GM23248 (cell line): ENCODE measurements at places on chromosomes 4 and X.

GRCh38 chr4:65416891-65417290 is 253.4 kb downstream of the EPHA5 start:
- DNase-seq: no peak

DNA sequence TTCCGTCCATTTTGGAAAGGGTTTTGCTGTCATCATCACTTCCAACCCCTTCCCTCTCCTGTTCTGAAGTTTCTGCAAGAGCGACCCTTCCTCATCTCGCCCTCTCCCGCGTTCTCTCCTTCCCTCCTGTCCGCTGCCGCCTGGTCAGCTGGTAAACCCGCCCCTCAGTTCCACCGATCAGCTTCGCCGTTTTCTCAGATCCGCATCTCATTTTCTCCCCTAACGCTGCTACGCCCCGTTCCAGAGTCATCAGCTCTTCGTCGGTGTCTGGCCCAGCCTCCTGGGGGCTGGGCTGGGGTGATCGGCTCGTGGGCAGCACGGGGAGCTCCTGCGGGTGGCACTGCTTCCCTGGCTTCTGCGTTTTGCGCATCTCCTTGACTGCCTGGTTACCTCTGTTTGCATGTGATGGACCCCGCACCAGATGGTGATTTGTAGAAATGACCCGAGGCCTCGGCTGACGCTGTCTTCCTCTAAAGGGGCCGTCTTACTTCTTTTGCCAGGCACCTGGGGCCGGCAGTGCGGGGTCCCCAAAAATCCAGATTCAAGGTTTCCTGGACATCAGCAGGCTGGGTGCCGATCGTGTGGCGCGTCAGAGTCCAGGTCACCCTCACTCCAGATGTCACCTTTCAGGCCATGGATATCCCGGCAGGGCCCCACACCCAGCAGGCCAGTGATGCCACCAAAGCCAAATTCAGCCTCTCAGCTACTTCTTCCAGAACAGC is 13.4 kb downstream of the CTBP1 start:
- no peak for DNase-seq

GRCh38 chrX:49073601-49074575 is at the start of gene PRAF2:
Gene PRAF2 (minus strand): TSS chrX:49074002. CDS start chrX:49073987, 15 bp downstream.
- peak; percentile 94 for DNase-seq

GRCh38 chr4:184417802-184418511 is 56.4 kb downstream of the IRF2 start:
- peak; percentile 95 for DNase-seq

GRCh38 chr4:117700111-117700892 is 334.0 kb upstream of the NDST3 start:
- no peak for DNase-seq

DNA sequence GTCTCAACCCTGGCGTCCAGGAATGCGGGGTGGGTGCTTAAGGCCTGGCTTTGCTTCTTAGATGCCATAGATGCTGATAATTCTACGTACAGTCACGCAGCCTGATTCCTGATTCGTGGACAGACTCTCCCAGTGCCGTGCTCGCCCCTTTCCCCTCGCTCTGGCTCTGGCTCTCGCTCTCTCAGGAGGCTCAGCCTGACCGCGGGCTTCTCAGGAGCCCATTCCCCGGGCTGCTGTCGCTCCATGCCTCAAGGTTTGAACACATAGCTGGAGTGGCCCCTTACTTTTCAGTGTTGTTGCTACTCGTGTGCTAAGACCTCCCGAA is 59.2 kb upstream of the ZC4H2 start:
- DNase-seq: peak; percentile 74

DNA sequence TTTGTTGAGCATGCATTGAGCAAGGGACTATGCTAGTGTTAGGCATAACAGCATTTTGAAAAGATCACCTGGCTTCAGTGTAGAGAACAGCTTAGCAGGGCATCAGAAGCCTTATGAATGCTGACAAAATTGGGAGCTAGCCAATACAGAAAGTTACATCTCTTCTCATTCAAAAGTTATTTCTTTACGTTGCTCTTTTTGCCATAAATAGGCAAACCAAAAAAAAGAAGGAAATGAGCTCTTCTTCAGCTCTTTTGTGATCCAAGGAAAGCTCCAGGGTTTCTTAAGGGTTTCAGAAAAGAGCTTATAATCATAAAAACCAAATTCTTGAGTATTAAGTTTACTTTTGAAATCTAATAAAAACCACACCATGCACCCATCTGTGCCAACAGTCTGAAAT is 35.2 kb upstream of the LNX1 start:
- peak; percentile 4 for DNase-seq

DNA sequence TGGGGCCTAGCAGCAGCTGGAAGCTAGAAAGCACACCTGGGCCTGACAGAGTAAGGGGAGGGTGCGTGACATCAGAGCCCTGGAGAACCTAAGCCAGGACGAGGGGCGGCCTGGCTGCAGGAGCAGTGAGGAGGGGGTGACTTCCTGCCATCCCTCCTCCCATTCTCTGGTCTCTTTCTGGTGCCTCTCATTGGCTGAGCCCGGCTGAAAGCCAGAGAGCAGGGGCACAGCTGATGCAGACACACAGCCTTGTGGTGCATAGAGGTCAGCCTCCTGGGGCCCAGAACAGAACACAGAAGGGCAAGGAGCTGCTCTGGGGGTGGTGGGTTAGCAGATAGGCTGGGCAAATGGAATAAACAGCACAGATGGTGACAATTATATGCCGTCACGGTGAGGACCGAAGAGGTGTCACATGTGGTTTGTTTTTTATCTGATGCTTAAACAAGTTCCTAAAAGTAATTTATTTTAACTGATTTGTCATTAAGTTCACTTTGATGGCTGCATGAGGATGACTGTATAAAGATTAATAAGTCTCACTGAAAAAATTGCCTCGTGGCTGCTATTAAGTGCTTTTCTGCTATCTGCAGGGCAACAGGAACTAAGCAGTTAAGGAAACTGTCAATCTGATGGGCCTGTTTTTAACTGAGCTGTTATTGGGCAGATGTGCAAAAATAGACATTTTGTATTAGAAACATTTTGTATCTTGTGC is 102.0 kb downstream of the FNIP2 start:
- no peak for DNase-seq

- DNase-seq: no peak
These were observed 46.9 kb downstream of the KIF4A start for GRCh38 chrX:70336767-70337166.

GRCh38 chr4:3707423-3708102 is 58.6 kb upstream of the ADRA2C start:
- DNase-seq: peak; percentile 58

DNA sequence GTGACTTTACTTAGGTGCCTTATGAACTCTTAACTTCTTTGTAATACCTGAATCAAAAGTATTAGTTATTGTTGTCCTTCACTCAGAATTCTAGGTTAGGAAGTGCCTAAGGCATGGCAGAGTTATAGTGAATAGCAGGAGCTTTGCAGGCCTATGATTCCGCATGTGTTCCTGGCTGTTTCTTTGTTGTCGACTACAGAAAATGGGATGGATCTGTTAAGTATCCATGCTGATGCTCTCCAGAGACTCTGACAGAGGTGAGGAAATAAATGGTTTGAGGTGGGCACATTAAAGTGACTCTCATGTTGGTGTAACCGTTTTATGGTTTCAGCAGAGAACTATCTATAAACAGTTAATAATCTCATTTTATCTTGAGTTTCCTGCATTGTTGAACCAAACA is 1601.3 kb downstream of the PCDH7 start:
- no peak for DNase-seq

GRCh38 chr4:128249787-128250668 is 37.6 kb downstream of the PGRMC2 start:
- no peak for DNase-seq

DNA sequence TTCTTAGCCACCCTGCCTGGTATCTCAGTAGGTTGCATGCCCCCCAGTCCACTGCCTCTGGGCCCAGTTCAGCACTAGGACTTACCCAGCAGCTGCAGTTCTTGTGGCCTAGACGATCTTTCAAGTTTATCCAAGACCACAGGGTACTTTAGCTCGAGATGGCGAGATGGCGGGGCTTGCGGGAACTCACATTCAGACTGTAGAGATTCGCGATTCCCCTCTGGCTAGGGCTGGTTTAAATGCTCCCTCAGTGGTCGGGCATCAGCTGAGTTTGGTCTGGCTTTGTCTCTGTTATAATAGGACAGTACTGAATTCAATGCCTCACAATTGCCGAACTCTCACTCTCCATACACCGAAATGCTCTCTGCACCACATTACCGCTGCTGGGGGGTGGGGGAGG is 18.4 kb upstream of the RFC1 start:
- no peak for DNase-seq

GRCh38 chr4:84920617-84921016 is 45.9 kb downstream of the WDFY3 start:
- peak; percentile 86 for DNase-seq

GRCh38 chr4:102439236-102439614 is 61.9 kb upstream of the NFKB1 start:
- peak; percentile 92 for DNase-seq

DNA sequence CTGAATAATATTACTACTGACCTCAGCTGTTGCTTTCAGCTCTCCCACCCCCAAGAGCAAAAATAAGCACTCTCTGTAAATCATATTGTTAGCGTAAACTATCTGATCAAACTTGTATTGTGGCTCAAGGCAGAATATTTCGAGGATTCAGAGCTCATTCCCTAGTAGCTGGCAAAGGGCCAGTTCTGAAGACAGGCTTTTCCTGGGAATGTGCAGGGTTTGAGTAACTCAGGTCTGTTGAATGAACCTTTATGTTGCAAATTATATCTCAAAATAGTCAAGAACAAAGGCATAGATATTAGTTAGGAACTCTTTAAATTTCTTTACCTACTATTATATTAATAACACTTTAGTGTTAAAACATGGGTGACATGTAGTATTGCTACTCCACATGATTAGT is 454.9 kb downstream of the CCSER1 start:
- no peak for DNase-seq

DNA sequence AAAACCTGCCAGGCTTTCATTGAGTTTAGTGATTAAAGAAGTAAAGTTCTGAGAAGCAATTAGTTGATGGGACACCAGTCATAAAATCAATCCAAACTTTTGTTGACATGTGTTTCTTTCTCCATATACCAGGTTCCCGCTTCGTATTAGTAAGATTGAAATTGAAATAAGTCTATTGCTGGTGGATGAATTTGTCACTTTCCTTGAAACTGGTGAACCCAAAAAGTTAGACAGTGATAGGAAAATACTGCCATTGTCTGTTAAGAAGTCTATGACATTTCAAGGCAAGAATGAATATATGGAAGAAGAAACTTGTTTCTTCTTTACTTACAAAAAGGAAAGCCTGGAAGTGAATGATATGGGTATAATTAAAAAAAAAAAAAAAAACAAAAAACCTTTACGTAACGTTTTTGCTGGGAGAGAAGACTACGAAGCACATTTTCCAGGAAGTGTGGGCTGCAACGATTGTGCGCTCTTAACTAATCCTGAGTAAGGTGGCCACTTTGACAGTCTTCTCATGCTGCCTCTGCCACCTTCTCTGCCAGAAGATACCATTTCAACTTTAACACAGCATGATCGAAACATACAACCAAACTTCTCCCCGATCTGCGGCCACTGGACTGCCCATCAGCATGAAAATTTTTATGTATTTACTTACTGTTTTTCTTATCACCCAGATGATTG is at the start of gene CD40LG:
TSS of gene CD40LG (plus strand) at position 482 of the 684 bp plus-strand sequence. CDS start at position 573, 91 bp downstream.
- DNase-seq: no peak

- DNase-seq: no peak
These were observed 55.0 kb upstream of the SCML1 start for GRCh38 chrX:17682259-17682658.

GRCh38 chr4:47498899-47499298 is 13.8 kb downstream of the ATP10D start:
- no peak for DNase-seq

- DNase-seq: no peak
These were observed 65.2 kb downstream of the GLRA2 start for GRCh38 chrX:14594521-14594920.

- DNase-seq: no peak
These were observed 16.5 kb downstream of the KLHL13 start for GRCh38 chrX:118100091-118100490.

GRCh38 chr4:169209388-169209883 is 61.3 kb downstream of the SH3RF1 start:
- DNase-seq: no peak

- DNase-seq: no peak
These were observed 208.9 kb upstream of the SLIT2 start for GRCh38 chr4:20042769-20043168.

- DNase-seq: peak; percentile 75
These were observed 92.4 kb downstream of the CXCL13 start for GRCh38 chr4:77697860-77698590.

DNA sequence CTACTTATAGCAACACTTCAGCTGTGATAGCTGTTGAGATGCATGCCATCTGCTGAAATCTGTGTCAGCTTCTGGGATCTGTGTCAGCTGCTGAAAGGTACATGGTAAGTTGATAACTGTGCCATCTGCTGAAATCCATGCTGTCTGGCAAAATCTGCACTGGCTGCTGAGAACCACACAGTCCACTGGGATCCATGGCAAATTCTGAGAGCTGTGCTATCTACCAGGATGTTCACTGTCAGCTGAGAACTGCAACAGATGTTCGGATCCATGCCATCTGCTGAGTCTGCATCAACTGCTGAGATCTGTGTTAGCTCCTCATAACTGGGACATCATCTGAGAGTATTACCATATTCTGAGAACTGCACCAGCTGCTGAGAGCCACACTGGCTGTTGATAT is 430.5 kb upstream of the POU3F4 start:
- no peak for DNase-seq

DNA sequence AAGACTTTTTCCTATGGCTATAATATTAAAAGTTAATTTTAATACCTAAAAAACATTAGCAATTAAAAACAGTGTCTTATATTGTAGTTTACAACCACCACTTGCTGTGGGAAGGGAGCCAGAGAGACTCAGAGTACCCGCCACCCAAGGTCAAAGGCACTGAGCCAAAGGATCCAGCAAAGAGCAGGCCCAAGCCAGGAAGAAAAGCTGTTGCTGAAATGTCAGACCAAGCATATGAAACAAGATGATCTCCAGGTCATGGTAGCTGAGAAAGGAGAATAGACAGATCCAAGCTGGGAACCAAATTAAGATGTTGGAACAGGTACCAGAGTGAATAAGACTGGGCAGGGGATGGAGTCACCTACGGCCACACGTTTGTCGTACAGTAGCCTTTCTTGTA is 18.8 kb upstream of the ATOH1 start:
- DNase-seq: no peak
